ENCODE measurements at places on chromosomes 7 and 10. TPM values are rescaled to one million over a fixed set of nuclear protein-coding genes. Genes with fewer than 3 reads are reported as not detected.

GRCh38 chr10:62075414-62075813 lies 173.9 kb downstream of the ARID5B start:
- no peak for DNase-seq

The SPDYE2B gene
- not detected for total RNA-seq

The CAMK1D gene
- 0.11 TPM for total RNA-seq

GRCh38 chr7:11182736-11183135 lies 209.1 kb downstream of the PHF14 start:
- no peak for DNase-seq

DNA sequence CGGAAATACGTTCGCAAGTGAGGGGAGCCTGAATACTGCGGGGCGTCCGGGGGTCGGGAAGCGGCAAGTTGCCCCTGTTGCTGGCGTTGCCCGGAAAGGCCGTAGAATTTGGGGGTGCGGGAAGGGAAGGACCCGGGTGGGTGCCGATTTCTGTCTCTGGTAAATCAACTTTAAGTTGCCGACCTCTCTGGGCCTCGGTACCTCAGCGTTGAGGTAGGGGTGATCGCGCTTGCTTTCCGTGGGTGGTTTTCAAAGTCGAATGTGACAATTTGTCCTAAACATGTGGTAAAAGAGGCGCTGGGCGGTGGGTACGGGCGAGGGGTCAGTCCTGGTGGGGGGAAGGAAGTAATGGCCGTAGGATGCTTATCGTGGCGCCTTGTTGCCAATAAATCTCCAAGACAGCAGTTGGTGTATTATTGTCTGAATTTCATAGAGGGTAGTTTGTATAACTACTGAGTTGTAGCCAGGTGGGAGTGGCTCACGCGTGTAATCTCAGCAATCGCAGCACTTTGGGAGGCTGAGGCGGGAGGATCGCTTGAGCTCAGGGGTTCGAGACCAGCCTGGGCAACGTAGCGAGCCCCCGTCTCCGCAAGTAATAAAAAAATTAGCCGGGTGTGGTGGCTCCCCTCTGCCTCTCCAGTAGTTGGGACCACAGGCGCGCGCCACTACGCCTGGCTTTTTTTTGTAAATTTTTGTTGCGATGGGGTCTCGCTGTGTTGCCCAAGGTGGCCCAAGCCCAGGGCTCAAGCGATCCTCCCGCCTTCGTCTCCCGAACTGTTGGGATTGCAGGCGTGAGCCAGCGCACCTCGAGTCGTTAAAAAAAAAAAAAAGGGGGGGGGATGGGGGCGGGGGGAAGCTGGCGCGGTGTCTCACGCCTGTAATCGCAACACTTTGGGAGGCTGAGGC lies 644 bp downstream of the BUD23 start:
- DNase-seq = no peak

- no peak for DNase-seq
Measured at GRCh38 chr10:124210263-124210662, 116.9 kb upstream of the CHST15 start.

GRCh38 chr10:7015457-7015856 lies 395.4 kb downstream of the SFMBT2 start:
- no peak for DNase-seq

GRCh38 chr7:147071536-147071935 lies 954.9 kb downstream of the CNTNAP2 start:
- DNase-seq = no peak

DNA sequence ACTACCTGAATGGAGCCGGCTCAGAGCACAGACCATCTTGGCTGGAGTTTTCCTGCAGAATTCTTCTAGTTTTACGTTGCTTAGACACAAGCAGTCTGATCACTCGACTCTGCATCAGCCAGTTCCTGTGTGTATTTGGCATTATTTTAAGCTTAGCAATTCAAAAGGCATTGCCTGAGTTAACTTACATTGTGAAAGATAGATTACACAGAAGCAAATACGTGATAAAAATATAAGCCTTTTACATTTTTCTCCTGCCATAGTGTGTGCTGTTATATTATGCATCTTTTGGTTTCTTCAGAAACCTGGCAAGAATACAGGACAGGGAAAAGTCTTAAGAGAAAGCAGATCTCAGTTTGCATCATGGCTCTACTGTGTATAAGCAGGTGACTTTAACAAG lies 98.1 kb downstream of the LRRC4 start:
- no peak for DNase-seq

The SPDYE11 gene
- not detected for total RNA-seq

- DNase-seq = no peak
Measured at GRCh38 chr7:76356823-76357222, 2.0 kb downstream of the YWHAG start.

The DGKI gene
- total RNA-seq = not detected

DNA sequence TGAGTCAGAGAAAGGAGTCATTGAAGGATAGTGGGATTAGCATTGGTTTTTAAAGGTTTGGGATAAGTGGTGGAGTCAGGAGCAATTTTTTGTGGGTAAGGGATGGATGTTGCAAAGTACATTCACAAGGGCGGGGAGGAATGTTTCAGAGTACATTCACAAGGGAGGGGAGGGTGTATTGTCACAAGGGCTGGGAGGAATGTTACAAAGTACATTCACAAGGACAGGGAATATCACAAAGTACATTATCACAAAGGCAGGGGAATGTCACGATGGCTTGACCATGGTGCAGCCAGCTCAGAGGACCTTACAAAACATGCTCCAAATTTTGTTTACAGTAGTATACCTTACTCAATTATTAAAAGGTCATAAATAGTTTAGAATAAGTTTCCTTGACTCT lies 30.3 kb downstream of the C1GALT1 start:
- no peak for DNase-seq

- DNase-seq = no peak
Measured at GRCh38 chr7:69365651-69366192, 232.6 kb upstream of the AUTS2 start.

GRCh38 chr7:132065193-132065988 lies 509.0 kb upstream of the PODXL start:
- no peak for DNase-seq

GRCh38 chr10:16292366-16292765 lies 144.4 kb upstream of the PTER start:
- DNase-seq = no peak

- DNase-seq = no peak
Measured at GRCh38 chr10:70954381-70955176, 66.2 kb upstream of the PCBD1 start.

- DNase-seq = no peak
Measured at GRCh38 chr10:98411768-98412167, 3.2 kb downstream of the PYROXD2 start.

The VWC2 gene
- not detected for total RNA-seq

DNA sequence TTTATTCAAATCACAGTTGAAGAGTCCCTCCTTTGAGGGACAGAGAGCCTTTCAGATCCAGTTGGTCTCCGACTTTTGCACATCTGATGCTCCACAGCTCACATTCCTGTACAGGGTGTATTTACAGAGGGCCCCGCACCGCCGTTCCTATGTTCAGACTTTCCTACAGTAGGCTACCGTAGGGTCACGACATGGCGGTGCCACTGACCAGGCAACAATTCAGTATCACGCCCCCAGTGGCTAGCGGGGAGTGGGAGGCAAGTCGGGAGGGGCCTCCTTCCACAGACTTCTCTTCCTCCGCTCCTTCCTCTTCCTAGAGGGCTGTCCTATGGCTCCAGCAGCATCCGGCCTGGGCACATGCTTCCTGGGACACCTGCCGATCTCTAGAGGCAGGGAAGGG lies 40.6 kb upstream of the ENO4 start:
- no peak for DNase-seq

DNA sequence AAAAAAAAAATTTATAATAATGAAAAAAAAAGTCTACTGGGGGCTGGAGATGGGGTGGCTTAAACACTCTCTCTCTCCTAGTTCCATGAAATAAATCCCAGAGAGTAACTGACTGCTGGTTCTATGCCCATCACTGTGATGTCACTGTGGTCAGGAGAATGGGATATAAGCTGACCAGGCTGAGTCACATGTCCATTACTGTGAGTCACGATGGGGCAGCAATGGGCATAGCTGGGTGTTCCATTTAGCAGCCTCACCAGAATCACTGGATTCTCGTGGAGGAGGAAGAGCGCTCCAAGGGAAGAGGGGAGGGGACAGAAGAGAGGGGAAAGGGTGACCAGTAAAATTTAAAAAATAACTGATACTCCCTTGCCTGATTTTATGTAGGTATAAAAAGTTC lies 37.1 kb downstream of the MASTL start:
- DNase-seq = no peak

GRCh38 chr10:98338896-98339295 lies 70.9 kb upstream of the LOXL4 start:
- no peak for DNase-seq

DNA sequence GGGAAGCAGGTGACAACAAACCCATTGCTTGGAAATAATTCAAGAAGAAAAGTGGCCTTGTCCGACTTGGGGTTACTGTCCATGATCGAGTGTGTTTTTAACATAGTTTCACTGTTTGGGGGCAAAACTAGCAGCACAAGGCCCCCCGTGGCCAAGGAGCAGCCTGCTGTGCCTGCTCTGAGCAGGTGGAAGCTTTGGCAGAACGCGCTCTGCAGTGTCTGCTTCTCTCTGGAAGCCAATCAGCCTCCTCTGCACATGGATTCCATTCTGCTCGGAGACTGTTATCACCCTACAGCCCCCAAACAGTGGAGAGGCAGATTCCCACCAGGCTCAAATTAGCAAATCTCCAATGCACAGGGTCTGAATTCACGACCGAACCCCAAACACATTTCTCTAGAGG lies 7.3 kb upstream of the TCERG1L start:
- no peak for DNase-seq

DNA sequence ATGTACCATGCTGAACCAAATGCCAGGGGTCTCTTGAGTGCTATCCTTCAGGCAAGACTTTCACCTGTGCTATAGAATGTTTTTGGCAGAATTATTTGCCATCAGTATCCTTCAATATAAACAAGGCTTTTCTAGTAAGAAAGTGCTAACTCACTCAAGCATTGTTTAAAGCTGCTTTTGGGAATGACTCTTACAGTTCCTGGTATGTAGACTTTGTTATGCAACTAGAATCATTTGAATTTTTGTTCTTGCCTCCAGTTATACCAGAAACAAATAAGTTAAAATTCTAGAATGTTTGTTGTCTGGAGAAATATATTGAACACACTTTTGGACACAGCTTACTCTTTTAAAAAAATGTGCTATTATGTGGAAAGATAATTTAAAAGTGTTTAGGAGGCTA lies 39.5 kb upstream of the RTKN2 start:
- DNase-seq = no peak

The ANKRD30A gene
- total RNA-seq = not detected

DNA sequence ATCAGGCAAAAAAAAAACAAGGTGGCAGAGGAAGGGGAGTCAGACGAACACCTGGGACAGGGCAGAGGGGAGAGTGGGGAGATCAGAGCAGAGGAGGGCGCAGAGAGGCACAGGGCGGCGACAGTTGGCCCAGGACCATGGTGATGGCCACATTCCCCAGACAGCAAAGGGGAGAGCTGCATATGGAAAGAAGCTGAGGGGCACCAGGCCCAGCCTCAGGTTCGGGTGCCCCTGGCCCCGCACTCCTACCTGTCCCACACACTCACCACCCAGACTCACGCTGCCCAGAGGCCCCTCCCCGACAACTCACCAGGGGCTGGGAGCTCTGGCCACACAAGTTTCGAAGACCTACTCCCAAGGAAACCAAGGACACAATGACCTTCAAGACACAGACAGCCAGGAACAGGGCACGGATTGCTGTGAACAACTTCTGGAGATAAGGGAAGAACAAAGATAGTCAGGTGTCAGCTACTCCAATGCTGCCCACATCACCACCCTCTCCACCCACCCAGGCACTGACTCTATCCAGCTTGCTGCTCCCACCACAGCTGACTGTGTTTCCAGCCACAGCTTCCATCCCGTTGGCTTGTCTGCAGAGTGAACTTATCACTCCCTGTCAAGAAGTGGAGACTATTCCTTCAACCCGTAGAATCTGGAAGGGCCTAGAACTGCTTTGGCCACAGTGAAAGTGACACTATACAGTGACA lies 8.3 kb downstream of the TMEM176B start:
- no peak for DNase-seq

DNA sequence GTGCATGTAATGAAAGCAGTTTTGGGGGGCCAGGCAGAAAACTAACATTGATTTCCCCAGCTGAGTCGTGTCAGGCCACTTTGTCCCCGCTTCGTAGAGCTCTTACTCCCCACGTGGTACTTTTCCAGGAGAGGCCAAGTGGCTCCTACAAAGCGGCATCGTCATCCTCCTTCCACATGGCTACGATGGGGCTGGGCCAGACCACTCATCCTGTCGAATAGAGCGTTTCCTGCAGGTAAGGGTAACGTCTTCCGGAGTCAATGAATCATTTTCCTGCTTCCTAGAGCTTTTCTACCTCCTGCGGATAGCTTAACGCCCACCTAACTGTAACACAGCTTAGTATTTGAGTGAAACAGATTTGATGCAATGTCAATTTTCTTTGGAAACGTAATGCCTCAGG lies 21.7 kb upstream of the SEC61A2 start:
- DNase-seq = no peak

The A1CF gene
- total RNA-seq = not detected

The LIPJ gene
- total RNA-seq = not detected

DNA sequence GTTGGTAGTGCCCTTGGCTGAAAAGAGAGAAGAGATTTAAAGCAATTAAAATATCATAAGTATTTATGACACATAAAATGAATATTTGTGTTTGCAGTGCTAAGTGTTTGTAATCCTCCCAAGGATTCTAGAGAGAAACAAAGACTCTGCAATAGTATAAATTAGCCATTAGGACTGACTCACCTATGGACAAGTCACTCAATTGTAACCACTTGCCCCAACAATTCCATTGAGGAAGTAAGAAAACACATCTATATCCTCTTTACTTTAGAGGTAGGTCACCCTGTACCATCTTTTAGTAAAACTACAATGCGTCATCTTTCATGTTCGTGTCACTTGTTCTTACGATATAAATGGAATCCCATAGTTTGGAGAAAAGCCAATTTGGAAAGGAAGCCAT lies 85.7 kb upstream of the INHBA start:
- no peak for DNase-seq

GRCh38 chr10:104242545-104242944 lies 10.4 kb upstream of the CFAP43 start:
- no peak for DNase-seq

DNA sequence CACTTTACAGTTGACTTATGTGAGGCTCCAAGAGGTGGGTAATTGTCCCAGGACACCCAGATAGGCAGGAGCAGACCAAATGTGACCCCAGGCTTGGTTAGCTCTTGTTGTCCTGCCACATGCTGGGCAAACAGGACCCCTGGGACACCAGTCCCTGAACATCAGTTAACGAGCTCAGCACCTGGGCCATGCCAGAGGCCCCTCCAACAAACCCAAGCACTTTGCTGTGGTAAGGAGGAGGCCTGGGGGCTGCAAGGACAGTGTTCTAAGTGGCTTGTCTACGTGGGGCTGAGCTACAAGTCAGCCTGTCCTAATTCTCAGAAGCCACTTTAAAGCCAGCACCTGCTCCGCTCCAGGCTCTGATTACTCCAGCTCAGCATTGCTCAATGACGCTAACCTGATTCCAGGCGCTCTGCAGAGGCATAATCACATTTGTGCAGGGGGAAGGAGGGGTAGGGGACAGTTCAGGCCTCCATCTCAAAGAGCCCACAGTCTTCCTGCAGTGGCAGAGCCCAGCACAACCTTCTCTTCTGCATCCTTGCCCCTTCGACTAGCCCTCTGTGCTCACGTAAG lies 57.2 kb downstream of the DDC start:
- no peak for DNase-seq

The MBLAC1 gene
- not detected for total RNA-seq
